Stimulated activated CD8-positive, alpha-beta memory T cell treated with anti-CD3 and anti-CD28 coated beads, Interleukin-12 subunit alpha, Interleukin-12 subunit beta, amount 100 ng/mL, for 1 hour (primary cell): ENCODE measurements at places on chromosomes 3 and 15.

GRCh38 chr3:15964605-15965442 is 167.0 kb upstream of the ANKRD28 start:
- DNase-seq = no peak

DNA sequence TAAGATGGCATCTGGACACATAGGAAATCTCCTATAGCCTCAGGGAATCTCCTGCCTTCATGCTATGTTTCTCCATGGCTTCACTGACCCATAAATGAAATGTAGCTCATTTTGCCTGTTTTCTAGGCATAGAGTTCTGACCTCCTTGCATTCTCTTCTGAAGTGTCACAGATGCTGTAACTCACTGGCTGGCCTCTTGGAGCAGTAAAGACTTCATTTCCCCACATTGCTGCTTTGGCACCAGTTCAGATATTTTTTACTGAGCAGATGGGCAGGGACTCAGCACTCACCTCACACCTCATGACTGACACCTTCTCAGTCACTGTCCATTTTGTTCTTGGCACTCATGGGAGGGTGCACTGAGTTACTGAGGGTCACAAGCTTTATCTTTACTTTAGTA is 286.7 kb upstream of the TGFBR2 start:
- DNase-seq = peak; percentile 3

- no peak for DNase-seq
Observed at GRCh38 chr3:18864933-18865731, 283.2 kb upstream of the KCNH8 start.

DNA sequence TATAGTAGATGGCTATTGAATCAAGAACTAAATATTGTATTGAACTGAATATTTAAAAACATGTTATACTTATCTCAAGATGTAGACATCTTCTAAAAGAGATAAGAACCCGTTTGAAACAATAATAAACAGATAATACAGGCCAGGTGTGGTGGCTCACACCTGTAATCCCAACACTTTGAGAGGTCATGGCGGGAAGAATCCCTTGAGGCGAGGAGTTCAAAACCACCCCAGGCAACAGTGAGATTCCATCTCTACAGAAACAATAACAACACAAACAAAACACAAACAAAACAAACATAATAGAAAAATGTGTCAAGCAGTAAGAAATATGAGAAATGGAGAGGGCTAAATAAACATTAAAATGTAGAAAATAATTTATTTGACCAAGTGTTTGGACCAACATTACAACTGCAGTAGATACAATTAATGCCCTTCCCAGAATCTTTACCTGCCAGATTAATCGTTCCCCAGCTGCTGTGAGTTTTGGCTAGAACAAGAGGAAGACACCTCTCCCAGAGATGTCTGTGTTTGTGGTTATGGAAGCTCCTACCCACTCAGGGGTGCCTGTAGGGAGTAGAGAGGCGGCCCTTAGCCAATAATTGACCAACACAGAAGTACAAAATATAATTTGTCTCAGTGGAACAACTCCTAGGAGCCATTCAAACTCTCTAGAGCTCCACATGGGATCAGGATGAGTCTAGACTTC is 111.9 kb upstream of the AGTR1 start:
- no peak for DNase-seq

GRCh38 chr3:117587416-117587815 is 877.8 kb downstream of the TUSC7 start:
- DNase-seq = no peak
